ENCODE measurements at places on chromosomes 11 and 22. TPM values are rescaled to one million over a fixed set of nuclear protein-coding genes. Genes with fewer than 3 reads are reported as not detected.

The TREH gene
- polyA plus RNA-seq = 0.41 TPM

DNA sequence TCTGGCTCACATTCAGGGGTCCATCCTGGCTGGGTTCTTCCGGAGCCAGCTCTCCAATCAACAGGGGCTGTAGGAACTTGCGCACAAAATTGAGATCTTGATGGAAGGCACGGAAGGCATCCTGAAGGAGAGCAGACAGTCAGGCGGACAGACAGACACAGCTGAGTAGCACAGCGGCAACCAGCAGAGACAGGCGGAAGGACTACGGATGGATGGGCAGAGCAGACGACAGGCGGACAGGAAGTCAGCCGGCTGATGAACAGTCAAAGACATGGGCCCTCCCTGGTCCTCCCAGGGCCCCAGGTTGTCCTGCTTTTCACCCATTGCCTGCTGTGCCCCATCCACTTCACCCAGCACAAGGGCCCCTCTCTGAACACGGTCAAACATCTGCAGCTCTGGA, 11.3 kb downstream of the FADS3 start:
- DNase-seq = no peak

The GGTLC2 gene
- polyA plus RNA-seq = not detected

The RGL4 gene
- polyA plus RNA-seq = 2.5 TPM

The ZNRD2 gene
- polyA plus RNA-seq = 72.1 TPM

DNA sequence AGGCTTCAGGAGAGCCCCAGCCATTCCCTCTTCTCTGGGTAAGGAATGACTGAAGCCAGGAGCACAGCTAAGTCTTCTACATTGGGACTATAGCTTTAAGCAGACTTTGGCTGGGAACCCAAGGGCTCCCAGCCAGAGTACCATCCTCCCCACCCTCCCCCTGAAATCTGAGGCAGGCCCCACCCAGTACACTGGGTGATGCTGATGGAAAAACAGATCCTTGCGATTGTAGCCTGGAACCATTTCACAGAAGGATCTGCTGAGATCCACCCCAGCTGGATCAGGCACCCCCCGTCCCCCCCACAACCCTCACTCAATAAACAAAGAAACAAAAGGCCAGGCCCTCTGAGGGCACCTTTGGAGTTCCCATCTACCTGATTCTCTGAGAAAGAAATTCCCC, 39.8 kb downstream of the IL18BP start:
- no peak for DNase-seq

DNA sequence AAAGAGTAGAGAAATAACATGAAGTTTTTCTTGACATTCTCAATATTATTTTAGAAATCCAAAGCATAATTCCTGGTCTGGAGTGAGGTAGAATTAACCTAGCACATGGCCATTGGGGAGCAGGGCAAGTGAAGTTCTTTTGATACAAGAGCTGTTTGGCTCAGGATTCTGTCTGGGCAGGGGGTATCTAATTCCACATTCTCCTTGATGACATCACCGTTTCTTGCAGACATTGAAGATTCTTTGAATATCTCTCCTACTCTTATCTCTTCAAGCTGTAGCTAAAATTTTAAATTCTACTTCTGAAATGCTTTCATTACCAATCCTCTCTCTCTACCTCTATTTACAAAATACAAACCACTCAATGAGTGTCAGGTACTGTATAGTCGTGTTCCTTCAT, 138.2 kb upstream of the TENM4 start:
- no peak for DNase-seq

DNA sequence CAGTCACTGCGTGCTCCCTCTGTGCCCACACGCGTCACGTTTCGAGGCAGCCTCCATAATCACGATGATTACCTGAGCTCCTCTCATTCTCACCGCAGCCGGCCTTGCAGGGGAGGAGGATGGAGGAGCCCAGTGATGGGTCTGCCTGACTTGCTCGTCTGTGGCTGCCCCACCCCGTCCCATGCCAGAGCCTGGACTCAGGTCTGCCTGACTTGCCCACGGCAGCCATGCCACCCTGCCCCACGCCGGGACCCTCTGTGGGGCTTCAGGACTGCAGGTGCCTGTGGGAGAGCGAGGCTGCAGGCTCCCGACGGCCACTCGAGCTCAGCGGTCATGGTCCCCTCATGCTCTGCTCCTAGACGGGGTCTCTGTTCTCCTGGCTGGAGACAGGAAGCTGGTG, 1025.1 kb downstream of the BRD1 start:
- DNase-seq = no peak

The TMEM132A gene
- 94.0 TPM for polyA plus RNA-seq

The PGR gene
- polyA plus RNA-seq = 0.01 TPM

DNA sequence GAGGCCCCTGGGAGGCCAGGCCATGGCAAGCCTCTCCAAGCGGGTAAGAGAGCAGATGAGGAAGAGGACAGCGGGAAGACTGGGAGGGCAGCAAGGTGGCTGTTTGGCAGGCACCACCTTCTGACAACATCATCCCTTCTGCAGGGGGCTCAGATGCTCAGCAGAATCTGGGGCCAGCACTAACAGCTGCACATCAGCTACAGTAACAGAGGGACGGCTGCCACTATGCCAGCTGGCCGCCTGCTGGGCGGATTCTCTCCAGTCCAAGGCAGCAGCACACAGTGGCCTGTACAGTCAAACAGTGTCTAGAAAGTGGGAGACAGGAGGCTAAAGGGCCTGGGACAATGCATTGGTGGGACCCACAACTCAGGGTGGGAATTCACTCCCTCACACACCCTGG, 10.7 kb upstream of the TXN2 start:
- no peak for DNase-seq

DNA sequence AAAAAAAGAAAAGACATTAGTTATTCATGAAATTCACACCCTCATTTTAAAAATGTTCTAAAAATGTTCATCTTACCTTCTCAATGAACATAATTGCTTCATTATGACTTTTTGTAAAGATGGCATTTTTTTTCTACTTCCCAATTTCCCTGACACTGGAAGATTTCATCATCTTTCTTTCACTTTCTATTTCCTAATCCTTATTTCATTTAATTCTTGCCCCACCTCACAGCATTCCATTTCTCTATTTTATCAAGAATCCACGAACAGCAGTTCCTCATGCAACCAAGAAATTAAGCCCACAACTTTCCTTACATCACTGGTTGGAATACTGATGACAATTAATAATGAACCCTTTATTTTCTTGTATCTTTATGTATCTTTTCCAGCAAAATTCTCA, 1.9 kb downstream of the PATL1 start:
- DNase-seq = no peak

The HOATZ gene
- polyA plus RNA-seq = 0.09 TPM

- no peak for DNase-seq
Observed at GRCh38 chr11:65448418-65449105, 26.0 kb downstream of the NEAT1 start.

The LRRN4CL gene
- 1.0 TPM for polyA plus RNA-seq

The RNF121 gene
- 47.9 TPM for polyA plus RNA-seq

DNA sequence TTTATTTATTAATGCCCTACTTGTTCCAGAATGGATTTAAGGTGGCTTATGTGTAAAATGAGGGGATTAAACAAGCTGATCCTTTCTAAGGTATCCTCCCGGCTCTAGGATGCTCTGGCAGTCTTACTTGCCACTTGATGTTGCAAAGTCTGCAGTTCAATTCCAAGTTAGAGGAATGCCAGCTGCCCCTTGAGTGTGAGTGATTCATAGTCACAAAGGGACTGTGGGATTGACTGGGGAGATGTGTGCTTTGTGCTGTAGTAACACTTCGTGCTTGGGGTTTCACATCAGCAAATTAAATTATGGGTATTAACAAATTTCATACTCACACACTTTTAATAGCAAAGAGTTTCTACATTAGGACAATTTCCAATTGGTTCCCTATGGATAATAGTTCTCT, 550.8 kb upstream of the CADM1 start:
- DNase-seq = no peak

- no peak for DNase-seq
Observed at GRCh38 chr11:112977755-112978154, 16.5 kb downstream of the NCAM1 start.

DNA sequence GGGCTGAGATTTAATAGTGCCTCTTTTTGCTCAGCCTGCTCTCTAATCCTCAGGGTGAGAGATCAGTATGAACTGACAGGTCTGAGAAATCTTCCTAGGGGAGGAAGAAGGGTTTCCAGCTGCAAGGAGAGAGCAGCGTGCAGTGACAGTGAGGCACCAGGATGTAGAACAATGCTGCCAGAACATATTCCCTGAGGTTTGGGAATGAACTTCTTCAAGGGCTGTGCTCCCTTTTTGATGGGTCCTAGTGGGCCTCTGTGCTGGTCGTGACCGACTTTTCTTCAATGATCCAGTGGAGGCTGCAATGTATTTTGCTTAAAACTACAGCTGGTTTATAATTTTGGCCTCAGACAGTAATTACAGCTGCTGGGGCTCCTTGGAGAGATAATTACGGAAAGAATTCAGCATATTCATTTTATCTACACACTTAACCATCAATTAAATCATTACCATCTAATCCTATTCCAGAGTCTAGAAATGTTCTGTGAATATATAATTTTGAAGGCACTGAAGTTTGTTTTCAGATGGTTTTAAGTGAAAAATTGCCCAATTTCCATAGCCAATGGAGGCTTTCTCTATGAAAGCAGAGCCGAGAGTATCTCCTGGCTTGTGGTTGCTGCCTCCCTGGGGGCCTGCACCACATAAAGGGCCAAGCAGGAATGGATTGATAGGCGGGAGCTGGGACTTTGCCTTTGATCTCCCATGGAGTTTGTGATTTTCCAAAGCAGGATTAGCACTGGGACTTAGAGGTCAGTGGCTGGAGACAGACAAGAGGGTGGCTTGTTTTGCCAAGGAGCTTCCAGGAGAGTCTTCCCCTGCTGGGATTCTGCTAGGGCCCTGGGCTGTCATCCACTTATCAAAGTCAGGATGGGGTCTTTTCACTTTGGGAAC, 41.0 kb upstream of the OLFML1 start:
- no peak for DNase-seq

The CRYBA4 gene
- not detected for polyA plus RNA-seq

- no peak for DNase-seq
Observed at GRCh38 chr11:46465683-46466082, 74.1 kb upstream of the CHRM4 start.

GRCh38 chr22:17243524-17243923, 24.3 kb upstream of the ADA2 start:
- no peak for DNase-seq

- DNase-seq = no peak
Observed at GRCh38 chr11:61976420-61976800, 9.0 kb upstream of the FTH1 start.

The APOA1 gene
- 76.0 TPM for polyA plus RNA-seq

DNA sequence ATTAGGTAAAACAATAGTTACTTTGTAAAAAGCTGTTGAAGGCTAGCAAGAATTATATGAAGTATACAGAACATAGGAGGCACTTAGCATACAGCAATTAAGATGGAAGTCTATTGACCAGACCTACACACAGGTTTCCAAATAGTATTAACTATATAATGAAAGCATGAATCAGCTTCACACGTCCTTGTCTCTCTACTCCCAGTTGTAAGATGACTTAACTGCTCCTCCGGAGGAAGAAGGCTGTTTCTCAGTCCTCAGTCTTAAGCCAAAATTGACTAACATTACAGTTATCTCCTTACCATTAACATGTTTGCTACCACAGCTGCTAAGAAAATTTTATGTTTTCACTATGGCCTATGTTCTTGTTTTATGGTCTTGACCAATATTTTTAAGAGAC, 24.7 kb downstream of the SIK3 start:
- no peak for DNase-seq

DNA sequence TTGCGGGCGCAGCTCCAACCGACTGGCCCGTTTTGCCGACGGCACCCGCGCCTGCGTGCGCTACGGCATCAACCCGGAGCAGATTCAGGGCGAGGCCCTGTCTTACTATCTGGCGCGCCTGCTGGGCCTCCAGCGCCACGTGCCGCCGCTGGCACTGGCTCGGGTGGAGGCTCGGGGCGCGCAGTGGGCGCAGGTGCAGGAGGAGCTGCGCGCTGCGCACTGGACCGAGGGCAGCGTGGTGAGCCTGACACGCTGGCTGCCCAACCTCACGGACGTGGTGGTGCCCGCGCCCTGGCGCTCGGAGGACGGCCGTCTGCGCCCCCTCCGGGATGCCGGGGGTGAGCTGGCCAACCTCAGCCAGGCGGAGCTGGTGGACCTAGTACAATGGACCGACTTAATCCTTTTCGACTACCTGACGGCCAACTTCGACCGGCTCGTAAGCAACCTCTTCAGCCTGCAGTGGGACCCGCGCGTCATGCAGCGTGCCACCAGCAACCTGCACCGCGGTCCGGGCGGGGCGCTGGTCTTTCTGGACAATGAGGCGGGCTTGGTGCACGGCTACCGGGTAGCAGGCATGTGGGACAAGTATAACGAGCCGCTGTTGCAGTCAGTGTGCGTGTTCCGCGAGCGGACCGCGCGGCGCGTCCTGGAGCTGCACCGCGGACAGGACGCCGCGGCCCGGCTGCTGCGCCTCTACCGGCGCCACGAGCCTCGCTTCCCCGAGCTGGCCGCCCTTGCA, 1.0 kb downstream of the FJX1 start:
- no peak for DNase-seq

- no peak for DNase-seq
Observed at GRCh38 chr11:2193099-2193887, 21.7 kb upstream of the TH start.

The NAGA gene
- 26.2 TPM for polyA plus RNA-seq

DNA sequence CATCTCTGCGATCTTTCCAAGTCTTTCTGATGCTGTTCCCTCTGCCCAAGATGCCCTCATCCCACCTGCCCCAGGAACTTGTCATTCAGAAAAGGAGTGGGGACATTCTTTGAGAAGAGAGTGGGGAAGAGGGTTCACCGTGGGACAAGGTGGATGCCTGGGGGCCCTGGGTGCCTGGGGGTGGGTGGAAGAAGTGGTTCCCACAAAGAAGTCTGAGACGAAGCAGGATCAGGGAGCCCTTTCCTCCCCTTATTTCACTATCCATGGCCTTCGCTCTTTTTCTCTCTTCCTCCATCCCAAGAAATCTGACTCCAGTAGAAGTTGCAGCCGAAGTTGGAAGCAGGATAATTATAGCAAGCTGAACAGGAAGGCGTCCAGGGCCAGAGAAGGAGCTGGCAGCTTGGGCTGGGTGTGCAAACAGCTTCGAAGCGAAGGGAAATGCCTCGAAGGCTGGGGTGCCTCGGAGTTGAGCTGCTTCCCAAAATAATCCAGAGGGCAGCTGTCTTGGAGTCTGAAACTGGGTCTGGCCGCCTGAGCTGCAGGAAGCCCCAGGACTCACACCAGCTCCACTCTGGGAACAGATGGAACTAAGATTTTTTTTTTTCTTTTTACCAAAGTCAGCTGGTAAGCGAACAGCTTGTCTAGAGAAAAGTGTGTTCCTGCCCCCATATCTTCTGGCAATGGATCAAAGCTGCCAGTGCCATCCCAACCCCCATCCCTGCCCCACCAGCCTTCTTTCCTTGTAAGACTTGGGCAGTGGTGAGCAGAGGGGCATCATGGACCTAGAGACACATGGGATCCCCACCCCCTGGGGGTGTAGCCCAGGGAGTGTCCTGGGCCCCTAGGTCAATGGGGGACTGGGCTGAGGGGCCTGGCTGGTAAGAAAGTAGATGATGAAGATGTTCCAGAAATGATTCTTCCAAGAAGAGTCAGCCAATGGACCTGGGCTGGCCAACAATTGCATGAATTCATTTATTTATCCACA, 31.5 kb downstream of the PARVG start:
- DNase-seq = no peak

- peak; percentile 19 for DNase-seq
Observed at GRCh38 chr11:5204787-5205186, 4.3 kb upstream of the OR51V1 start.

The PGGHG gene
- 22.2 TPM for polyA plus RNA-seq

GRCh38 chr11:76329084-76329648, 51.8 kb downstream of the THAP12 start:
- peak; percentile 33 for DNase-seq

- DNase-seq = no peak
Observed at GRCh38 chr11:130070846-130071200, 1.1 kb downstream of the APLP2 start.

The MRGPRX4 gene
- polyA plus RNA-seq = not detected

- DNase-seq = no peak
Observed at GRCh38 chr11:93952082-93952780, 68.9 kb upstream of the HEPHL1 start.
